ENCODE measurements at places on chromosomes 6 and 20. TPM values are rescaled to one million over a fixed set of nuclear protein-coding genes. Genes with fewer than 3 reads are reported as not detected.

The CLPSL2 gene
- total RNA-seq = not detected

The CST2 gene
- not detected for total RNA-seq

The RUNX2 gene
- total RNA-seq = 25.3 TPM

The NRSN1 gene
- total RNA-seq = not detected

The UBR2 gene
- total RNA-seq = 32.8 TPM

The SLC52A3 gene
- not detected for total RNA-seq

The WFDC10B gene
- total RNA-seq = not detected

The TSPYL1 gene
- total RNA-seq = 65.3 TPM
